ENCODE measurements at places on chromosomes 7 and 10. TPM values are rescaled to one million over a fixed set of nuclear protein-coding genes. Genes with fewer than 3 reads are reported as not detected.

DNA sequence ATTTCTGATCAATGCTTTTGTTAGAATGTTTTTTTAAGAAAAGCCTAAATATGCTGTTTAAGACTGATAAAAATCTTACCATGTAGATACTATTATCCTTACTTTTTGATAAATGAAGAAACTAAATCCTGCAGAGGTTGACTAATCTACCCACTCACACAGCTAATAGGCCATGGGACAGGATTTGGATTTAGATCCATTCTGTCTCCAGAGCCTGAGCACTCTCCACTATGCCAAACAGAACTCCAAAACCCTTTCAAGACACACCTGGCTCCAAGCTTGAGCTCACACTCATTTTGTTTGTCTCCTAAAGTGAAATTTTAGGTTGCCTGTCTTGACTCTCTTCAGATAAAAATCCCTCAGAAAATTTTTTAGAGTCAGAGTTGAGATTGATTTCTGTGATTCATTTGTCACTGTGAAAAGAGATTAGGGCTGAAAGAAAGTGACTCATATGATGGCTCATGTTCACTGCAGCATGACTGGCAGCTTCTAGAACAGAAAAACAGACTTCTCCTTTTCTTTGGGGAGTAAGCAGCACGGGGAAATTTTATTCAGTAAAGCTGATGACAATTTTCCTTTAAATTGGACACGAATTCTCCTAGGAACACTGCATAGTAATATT lies 132.3 kb upstream of the POT1 start:
- no peak for DNase-seq
- no peak overlapping the region for H3K27ac ChIP-seq
- no peaks in the 10 kb centered on the region for H3K4me1 ChIP-seq
- H3K36me3 ChIP-seq = no peaks in the 10 kb centered on the region

DNA sequence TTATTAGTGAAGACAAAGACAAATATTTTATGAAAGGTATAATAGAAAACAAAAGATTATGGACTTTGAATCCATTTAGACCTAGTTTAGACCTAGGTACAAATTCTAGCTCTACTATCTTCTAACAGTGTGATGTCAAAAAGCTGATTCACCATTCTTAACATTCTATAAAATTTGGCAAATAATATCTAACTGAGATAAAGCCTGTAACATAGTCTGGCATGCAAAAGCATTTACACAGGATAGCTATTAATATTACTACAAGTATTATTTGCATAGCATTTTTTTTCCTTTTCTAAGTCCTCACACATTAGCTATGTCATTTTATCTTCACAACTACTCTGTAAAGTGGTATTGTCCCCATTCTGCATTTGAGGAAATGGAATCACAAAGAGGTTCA lies 179.6 kb upstream of the LRRTM3 start:
- no peak overlapping the region for H3K4me3 ChIP-seq
- H3K4me1 ChIP-seq = no peaks in the 10 kb centered on the region
- no peaks in the 10 kb centered on the region for H3K36me3 ChIP-seq
- no peaks in the 10 kb centered on the region for H3K27me3 ChIP-seq
- DNase-seq = no peak

DNA sequence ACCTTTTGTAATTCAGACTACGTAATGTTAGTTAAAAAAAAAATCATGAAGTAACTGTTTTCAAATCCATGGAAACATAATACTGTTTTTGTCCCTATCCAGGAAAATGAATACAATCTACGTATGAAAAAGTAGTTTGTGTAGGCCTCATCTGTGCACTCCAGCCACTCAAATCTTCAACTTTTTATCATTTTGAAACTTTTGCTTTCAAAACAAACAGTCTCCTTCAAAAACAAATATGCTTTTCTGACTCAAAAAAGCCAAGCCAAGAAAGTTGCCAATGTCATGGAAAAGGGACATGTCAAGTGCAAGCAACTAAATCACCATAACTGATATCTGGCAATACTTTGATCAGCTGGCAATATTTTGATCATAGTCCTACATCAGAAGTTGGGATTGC lies 13.1 kb downstream of the THNSL1 start:
- no peaks in the 10 kb centered on the region for H3K27me3 ChIP-seq
- no peaks in the 10 kb centered on the region for H3K4me1 ChIP-seq
- no peak overlapping the region for H3K27ac ChIP-seq
- H3K36me3 ChIP-seq = no peaks in the 10 kb centered on the region
- H3K4me3 ChIP-seq = no peak overlapping the region

DNA sequence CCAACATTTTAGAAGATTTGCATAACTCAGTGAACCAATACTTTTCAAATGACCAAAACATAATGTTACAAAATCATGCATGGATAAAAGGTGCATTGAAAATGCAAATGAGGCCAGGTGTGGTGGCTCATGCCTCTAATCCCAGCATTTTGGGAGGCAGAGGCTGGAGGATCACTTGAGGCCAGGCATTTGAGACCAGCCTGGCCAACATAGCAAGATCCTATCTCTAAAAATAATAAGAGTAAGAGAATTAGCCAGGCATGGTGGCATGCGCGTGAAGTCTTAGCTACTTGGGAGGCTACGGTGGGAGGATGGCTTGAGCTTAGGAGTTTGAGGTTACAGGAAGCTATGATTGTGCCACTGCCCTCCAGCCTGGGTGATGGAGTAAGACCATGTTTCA lies 33.4 kb downstream of the SCD start:
- no peaks in the 10 kb centered on the region for H3K36me3 ChIP-seq
- no peak overlapping the region for H3K27ac ChIP-seq
- H3K4me1 ChIP-seq = no peaks in the 10 kb centered on the region

GRCh38 chr7:144037414-144038035 lies 11.2 kb upstream of the OR2A5 start:
- no peak overlapping the region for H3K4me3 ChIP-seq
- no peaks in the 10 kb centered on the region for H3K36me3 ChIP-seq
- no peaks in the 10 kb centered on the region for H3K27me3 ChIP-seq
- H3K4me1 ChIP-seq = no peaks in the 10 kb centered on the region
- H3K27ac ChIP-seq = no peak overlapping the region
- DNase-seq = no peak

- no peaks in the 10 kb centered on the region for H3K27me3 ChIP-seq
- H3K27ac ChIP-seq = no peak overlapping the region
- DNase-seq = no peak
- H3K4me1 ChIP-seq = no peaks in the 10 kb centered on the region
Observed at GRCh38 chr7:115128154-115128553, 206.3 kb downstream of the MDFIC start.

- no peaks in the 10 kb centered on the region for H3K36me3 ChIP-seq
- no peak overlapping the region for H3K27ac ChIP-seq
- no peak for DNase-seq
Observed at GRCh38 chr10:6601246-6601805, 21.2 kb upstream of the PRKCQ start.

DNA sequence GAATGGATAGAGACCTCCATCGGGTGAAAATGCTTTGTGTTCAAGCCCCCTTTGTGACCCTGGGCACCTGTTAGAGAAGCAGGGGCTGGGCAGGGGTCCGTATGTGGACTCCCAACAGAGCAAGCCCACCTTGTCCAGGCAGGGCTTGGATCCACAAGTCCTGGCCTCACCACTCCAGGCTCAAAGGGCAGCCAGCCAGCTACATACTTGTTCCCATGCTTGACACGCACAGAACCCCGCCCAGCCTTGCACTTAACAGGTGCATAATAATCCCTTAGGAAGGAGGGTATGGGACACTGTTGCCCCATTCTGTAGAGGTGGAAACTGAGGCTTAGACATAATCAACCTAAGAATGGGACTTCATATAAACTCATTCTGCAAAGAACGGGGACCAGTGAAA lies 160.6 kb downstream of the PRKAG2 start:
- H3K36me3 ChIP-seq = no peaks in the 10 kb centered on the region
- DNase-seq = no peak
- no peaks in the 10 kb centered on the region for H3K27me3 ChIP-seq
- no peak overlapping the region for H3K4me3 ChIP-seq
- no peaks in the 10 kb centered on the region for H3K4me1 ChIP-seq

- no peaks in the 10 kb centered on the region for H3K27me3 ChIP-seq
- H3K4me3 ChIP-seq = no peak overlapping the region
- H3K27ac ChIP-seq = no peak overlapping the region
- no peaks in the 10 kb centered on the region for H3K4me1 ChIP-seq
- H3K36me3 ChIP-seq = no peaks in the 10 kb centered on the region
Observed at GRCh38 chr7:118080947-118081346, 103.0 kb upstream of the LSM8 start.

- no peak overlapping the region for H3K27ac ChIP-seq
- H3K4me3 ChIP-seq = no peak overlapping the region
- H3K36me3 ChIP-seq = no peaks in the 10 kb centered on the region
- DNase-seq = no peak
Observed at GRCh38 chr7:73615886-73616285, 8.4 kb downstream of the MLXIPL start.

DNA sequence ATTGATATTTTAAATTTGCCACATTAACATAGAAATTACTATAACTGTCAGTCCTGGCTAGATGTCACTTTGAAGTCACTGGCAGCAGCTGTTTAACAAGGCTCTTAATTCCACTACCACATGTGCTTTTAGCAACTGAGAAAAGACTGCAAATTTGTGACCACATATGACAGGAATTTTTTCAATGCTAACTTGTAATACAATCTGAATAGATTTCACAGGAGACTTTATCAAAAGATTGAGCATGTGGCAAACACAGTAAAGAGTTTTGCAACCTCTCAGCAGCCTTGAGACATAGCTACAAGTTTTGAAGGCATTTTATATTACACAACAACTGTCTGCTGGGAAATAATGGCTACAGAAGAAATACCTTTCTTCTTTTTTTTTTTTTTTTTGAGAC lies 73.0 kb downstream of the MICU1 start:
- peaks cover 5% of the 10 kb centered on the region for H3K36me3 ChIP-seq
- DNase-seq = no peak
- H3K27me3 ChIP-seq = no peaks in the 10 kb centered on the region

- H3K27me3 ChIP-seq = no peaks in the 10 kb centered on the region
- H3K4me3 ChIP-seq = no peak overlapping the region
- peaks cover 6% of the 10 kb centered on the region for H3K4me1 ChIP-seq
- H3K36me3 ChIP-seq = no peaks in the 10 kb centered on the region
Observed at GRCh38 chr7:116164552-116165306, 45.6 kb upstream of the TES start.

GRCh38 chr7:124338861-124339260 lies 306.0 kb upstream of the TMEM229A start:
- no peaks in the 10 kb centered on the region for H3K27me3 ChIP-seq
- H3K4me3 ChIP-seq = no peak overlapping the region
- no peak overlapping the region for H3K27ac ChIP-seq
- H3K4me1 ChIP-seq = no peaks in the 10 kb centered on the region

Gene GPR15LG
- not detected for total RNA-seq

Gene ADCY1
- 1.3 TPM for total RNA-seq

Gene MNX1
- not detected for total RNA-seq

Gene EN2
- total RNA-seq = not detected

Gene PRPS1L1
- not detected for total RNA-seq
